ENCODE measurements at places on chromosomes 12 and 14. TPM values are rescaled to one million over a fixed set of nuclear protein-coding genes. Genes with fewer than 3 reads are reported as not detected.

- no peaks in the 10 kb centered on the region for H3K4me1 ChIP-seq
- H3K4me3 ChIP-seq, result no peak overlapping the region
- H3K27ac ChIP-seq, result no peak overlapping the region
- H3K36me3 ChIP-seq, result no peaks in the 10 kb centered on the region
- no peak for DNase-seq
These were observed 73.0 kb downstream of the TSHR start for GRCh38 chr14:81028461-81028860.

DNA sequence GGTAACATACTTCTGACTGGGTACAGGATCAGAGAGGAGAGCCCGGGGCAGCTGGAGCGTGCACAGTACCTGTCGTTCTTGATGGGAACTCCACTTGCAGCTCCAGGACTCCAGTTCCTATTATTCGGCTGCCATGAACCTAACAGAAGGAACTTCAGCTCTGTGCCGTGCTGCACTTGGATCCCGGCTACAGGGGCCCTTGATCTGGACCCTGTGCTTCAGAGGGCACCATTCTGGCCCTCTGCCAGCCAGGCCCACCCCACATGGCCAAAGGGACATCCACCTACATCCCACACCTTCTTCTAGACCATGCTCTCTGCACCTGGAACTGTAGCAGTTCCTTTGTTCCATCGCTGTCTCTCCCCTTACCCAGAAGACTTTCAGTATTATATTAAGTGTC lies 58.2 kb downstream of the PAX9 start:
- H3K36me3 ChIP-seq, result no peaks in the 10 kb centered on the region
- H3K27me3 ChIP-seq, result peaks cover 4% of the 10 kb centered on the region
- no peak overlapping the region for H3K4me3 ChIP-seq
- H3K4me1 ChIP-seq, result no peaks in the 10 kb centered on the region
- no peak for DNase-seq
- no peak overlapping the region for H3K27ac ChIP-seq

DNA sequence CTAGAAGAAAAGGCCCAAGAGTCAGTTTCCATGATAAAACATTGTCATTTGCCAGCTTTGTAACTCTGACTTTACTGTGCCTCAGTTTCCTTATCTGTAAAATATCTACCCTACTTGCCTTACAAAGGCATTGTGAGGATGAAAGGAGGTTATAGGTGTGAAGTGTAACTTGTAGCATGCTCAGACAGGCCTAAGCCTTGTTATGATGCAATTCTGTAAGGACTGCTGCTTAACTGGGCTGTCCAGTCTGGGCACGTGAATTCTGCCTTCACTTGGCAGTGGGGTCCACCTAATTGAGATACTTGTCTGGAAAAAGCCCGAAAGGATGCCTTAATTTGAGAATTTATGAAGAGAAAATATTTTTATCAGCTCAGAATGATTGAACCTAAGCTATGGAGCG lies 114.5 kb upstream of the DYRK2 start:
- H3K4me3 ChIP-seq, result no peak overlapping the region
- peak; percentile 23 for DNase-seq
- peaks cover 20% of the 10 kb centered on the region for H3K4me1 ChIP-seq
- H3K36me3 ChIP-seq, result no peaks in the 10 kb centered on the region
- H3K27ac ChIP-seq, result peak overlapping the region; percentile 13

DNA sequence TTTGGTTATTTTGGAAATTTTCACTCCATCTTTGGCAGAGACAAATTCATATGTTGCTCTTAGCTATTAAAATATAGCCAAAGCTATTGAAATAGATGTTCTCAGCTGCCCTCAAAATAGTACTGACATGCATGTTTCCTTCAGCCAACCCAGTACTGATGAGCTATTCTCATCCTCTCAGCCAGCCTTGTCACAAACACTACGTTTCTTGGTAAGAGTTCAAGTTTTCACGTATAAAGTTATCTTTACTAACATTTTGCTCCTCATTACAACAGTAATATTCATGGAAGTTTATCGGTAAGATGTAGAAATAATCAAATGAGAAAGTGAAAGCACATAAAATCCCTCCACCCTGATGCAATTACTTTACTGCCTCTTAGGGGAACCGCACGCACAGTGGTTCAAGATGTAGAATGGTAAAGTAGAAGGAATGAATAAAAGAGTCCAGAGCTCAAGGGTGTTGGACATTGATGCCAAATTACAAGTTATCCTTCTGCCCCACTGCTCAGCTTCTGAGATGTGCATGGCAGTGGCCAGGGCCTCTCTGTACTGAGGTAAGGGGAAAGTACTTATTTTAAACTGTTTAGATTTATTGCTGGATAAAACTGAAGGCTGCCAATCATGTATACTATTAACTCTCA lies 20.7 kb downstream of the GCH1 start:
- H3K4me3 ChIP-seq, result peak overlapping the region; percentile 79
- H3K4me1 ChIP-seq, result peaks cover 21% of the 10 kb centered on the region
- no peaks in the 10 kb centered on the region for H3K36me3 ChIP-seq
- H3K27me3 ChIP-seq, result no peaks in the 10 kb centered on the region

DNA sequence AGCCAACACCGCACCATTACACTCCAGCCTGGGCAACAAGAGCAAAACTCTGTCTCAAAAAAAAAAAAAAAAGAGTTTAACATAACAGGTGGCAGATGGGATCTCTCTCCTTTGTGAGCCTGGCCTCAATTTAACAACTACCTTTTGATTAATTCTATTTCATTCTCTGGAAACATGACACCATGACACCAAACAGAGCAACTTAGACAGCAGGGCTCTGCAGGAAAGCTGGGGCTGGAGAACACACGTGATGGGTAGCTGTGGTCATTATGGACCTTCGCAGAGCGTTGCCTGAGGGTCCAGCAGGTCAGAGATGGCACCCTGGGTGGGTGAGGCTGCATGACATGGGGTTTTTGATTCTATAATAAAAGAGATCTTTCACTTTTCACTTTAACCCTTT lies 1.7 kb upstream of the DGLUCY start:
- DNase-seq, result no peak
- H3K4me3 ChIP-seq, result no peak overlapping the region
- H3K27ac ChIP-seq, result no peak overlapping the region
- peaks cover 36% of the 10 kb centered on the region for H3K4me1 ChIP-seq

DNA sequence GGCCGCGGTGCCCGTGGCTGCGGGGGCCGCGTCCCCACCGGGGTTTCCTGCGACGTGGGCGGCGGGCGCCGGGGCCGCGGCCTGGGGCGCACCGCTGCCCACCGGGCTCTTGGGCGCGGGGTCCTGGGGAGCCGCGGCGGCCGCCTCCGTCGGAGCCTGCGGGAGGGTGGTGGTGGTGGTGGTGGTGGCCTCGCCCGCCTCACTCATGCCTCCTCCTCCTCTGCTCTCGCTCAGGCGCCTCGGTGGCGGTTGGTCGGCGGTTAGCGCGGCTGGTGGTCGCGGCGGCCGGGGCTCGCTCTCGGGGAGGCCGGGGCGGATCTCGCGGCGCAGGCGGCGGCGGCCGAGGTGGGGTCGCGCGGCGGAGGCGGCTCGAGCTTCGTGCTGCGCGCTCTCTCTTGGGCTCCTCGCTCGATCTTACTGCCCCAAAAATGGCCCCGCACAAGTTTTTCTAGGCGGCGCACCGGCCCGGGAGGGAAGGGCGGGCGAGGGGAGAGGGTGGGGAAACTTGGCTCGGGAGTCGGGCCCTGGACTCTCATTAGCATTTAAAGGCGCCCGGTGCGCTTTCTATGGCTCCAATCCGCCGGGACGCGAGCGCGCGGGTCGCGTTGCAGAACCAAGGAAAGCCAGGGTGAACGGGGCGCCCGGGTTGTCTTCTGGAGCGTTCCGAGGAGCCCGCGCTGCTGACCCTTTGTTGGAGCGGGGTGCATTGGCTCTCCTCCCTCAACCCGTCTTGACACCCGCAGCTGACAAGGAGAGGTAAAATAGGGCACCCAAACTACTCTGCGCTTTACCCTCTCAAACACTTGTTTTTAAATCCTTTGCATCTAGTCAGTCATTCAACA lies at the start of gene YBX3:
TSS of gene YBX3 (minus strand) at position 419 of the 842 bp plus-strand sequence. CDS start at position 207, 212 bp downstream.
- H3K4me3 ChIP-seq, result peak within 1 kb of the TSS; percentile 75
- no peaks in the 10 kb centered on the region for H3K36me3 ChIP-seq
- no peak for DNase-seq
- peak within 1 kb of the TSS; percentile 99 for H3K27ac ChIP-seq

- H3K27ac ChIP-seq, result peak overlapping the region; percentile 34
- no peak overlapping the region for H3K4me3 ChIP-seq
- H3K27me3 ChIP-seq, result no peaks in the 10 kb centered on the region
- peaks cover 64% of the 10 kb centered on the region for H3K4me1 ChIP-seq
These were observed 83.2 kb upstream of the SLC38A2 start for GRCh38 chr12:46455648-46456352.

- H3K27ac ChIP-seq, result peak overlapping the region; percentile 87
- H3K36me3 ChIP-seq, result no peaks in the 10 kb centered on the region
- H3K4me1 ChIP-seq, result peaks cover 46% of the 10 kb centered on the region
- peak overlapping the region; percentile 0 for H3K4me3 ChIP-seq
- DNase-seq, result peak; percentile 86
These were observed 105.2 kb upstream of the ATF7IP start for GRCh38 chr12:14260011-14260993.

DNA sequence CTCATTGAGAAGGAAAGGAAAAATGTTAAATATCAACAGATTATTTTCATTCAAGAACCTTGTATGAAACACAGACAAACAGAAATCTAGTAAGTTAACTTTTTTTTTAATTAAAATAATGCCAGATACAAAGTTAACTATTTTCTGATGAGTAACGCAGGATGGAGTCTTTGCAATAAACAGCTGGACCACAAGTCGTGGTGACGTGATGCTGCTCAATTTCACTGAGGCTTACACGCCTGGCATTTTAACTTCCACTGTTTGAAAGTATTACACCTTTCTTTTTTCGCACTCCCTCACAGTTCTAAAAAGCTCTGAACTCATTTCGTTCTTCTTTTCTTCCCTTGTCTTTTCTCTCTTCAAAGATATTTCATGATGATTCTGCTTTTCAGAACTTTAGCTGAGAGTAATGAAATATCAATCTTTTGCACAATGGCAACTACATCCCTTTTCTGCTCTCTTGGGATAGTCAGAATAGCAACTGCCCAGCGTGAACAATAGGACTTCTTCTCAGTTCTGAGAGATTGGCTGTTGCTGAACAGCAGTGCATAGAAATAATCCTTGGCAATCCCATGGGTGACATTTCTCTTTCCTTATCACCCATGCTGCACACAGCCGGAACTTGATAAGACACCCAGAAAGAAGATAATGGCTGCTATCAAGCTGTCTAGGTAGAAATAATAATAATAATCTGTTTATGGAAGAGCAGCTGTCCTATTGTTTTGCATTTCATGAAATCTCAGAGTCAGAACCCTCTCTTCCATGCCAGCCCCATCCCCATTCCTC lies 160.5 kb downstream of the BTG1 start:
- DNase-seq, result no peak
- H3K4me3 ChIP-seq, result no peak overlapping the region
- no peaks in the 10 kb centered on the region for H3K4me1 ChIP-seq
- H3K27ac ChIP-seq, result no peak overlapping the region
- no peaks in the 10 kb centered on the region for H3K27me3 ChIP-seq

GRCh38 chr12:58253663-58254062 lies 312.3 kb downstream of the ATP23 start:
- H3K36me3 ChIP-seq, result no peaks in the 10 kb centered on the region
- no peak for DNase-seq
- no peak overlapping the region for H3K4me3 ChIP-seq
- H3K4me1 ChIP-seq, result peaks cover 6% of the 10 kb centered on the region
- H3K27ac ChIP-seq, result no peak overlapping the region

DNA sequence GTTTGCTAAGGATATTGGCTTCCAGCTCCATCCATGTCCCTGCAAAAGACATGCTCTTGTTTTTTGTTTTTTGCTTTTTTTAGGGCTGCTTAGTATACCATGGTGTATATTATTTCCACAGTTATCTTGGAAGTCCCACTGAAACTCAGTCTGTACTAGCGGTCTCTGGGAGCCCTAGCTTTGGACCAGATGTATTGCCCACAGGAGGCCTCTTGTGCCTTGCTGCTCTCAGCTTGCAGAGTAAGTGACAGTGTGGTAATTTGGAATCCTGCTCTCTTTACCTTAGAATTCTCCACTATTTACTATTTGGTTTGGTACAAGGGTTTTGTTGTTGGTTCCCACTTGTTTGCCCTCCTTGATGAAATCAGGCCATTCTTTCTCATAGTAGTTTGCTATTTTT lies 1022.9 kb downstream of the LRFN5 start:
- H3K27ac ChIP-seq, result no peak overlapping the region
- H3K36me3 ChIP-seq, result no peaks in the 10 kb centered on the region
- no peak overlapping the region for H3K4me3 ChIP-seq
- no peaks in the 10 kb centered on the region for H3K27me3 ChIP-seq
- DNase-seq, result no peak

DNA sequence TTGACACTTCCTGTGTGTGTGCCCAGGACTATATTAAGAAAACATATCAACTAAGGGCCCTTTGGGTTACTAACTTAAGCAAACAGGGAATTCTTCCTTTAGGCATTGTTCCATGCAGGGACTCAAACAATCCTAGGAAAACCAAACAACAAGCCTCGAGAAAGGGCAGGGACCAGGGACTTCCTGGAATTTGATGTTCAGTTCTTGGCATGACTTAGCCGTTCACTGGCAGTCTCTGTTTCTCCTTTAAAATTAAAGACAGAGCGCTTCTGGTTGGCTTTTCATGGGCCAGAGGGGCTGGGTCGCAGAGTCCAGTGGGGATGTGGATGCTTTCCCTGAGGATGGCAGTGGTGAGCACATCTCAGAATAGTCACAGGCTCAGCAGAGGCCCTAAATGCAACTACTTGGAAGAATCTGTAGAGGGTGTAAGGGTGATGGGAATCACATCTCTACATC lies 35.2 kb downstream of the RNFT2 start:
- H3K27ac ChIP-seq, result no peak overlapping the region
- no peaks in the 10 kb centered on the region for H3K4me1 ChIP-seq
- no peaks in the 10 kb centered on the region for H3K27me3 ChIP-seq
- no peak for DNase-seq
- no peaks in the 10 kb centered on the region for H3K36me3 ChIP-seq

- H3K27ac ChIP-seq, result no peak overlapping the region
- DNase-seq, result peak; percentile 30
- H3K4me1 ChIP-seq, result no peaks in the 10 kb centered on the region
- H3K36me3 ChIP-seq, result no peaks in the 10 kb centered on the region
- no peak overlapping the region for H3K4me3 ChIP-seq
These were observed 181.9 kb downstream of the BCAT1 start for GRCh38 chr12:24767016-24767415.

Gene GPR68
- 5.7 TPM for polyA plus RNA-seq

Gene PXMP2
- polyA plus RNA-seq, result 16.8 TPM

Gene GDF11
- polyA plus RNA-seq, result 2.5 TPM

Gene NFATC4
- 2.2 TPM for polyA plus RNA-seq

Gene KRT2
- polyA plus RNA-seq, result 0.69 TPM

Gene ARF3
- polyA plus RNA-seq, result 236 TPM
